ENCODE measurements at places on chromosomes 3 and 15.

DNA sequence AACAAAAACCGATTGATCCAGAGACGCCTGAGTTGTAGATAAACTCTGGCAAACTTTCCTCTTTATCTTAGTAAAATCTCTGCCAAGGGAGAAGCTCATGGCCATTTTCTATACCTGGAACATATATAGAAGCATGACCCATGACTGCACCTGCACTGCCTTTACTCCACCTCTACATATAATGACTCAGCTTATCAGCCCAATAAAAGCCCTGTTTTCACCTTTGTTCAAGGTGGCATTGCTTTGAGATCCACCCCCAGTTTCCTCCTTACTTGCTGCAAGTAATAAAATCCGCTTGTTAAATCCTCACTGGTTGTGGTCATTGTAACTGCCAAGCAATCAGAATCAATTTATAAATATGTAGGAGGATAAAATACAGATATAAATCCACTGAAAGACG, 1280.4 kb downstream of the NSUN3 start:
- DNase-seq = no peak

- no peak for DNase-seq
Observed at GRCh38 chr3:130509008-130509407, 8.0 kb upstream of the COL6A6 start.

GRCh38 chr3:156489462-156489911, 65.4 kb downstream of the SSR3 start:
- DNase-seq = no peak

DNA sequence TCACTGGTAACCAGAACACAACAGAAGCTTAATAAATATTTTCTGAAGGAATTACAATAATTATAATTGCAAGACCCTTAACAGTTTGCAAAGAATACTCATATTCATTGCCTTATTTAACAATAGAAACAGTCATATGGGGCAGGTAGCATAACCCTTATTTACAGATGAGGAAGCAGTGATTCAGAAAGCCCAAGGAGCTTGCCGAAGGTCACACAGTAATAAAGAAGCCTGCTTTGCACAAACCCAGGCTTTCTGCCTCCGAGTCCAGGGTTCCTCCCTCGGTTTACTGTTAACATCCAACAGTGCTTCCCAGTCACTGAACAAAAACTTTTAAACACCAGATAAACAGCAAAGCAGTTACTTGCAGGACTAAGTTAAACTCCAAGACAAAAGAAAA, 35.3 kb downstream of the SRGAP3 start:
- DNase-seq = no peak

- no peak for DNase-seq
Observed at GRCh38 chr3:150225986-150226385, 182.1 kb upstream of the TSC22D2 start.
